ENCODE measurements at places on chromosomes 4 and X. TPM values are rescaled to one million over a fixed set of nuclear protein-coding genes. Genes with fewer than 3 reads are reported as not detected.
A peak's percentile ranks its signal among the peaks of the same experiment; 100 is the strongest.

DNA sequence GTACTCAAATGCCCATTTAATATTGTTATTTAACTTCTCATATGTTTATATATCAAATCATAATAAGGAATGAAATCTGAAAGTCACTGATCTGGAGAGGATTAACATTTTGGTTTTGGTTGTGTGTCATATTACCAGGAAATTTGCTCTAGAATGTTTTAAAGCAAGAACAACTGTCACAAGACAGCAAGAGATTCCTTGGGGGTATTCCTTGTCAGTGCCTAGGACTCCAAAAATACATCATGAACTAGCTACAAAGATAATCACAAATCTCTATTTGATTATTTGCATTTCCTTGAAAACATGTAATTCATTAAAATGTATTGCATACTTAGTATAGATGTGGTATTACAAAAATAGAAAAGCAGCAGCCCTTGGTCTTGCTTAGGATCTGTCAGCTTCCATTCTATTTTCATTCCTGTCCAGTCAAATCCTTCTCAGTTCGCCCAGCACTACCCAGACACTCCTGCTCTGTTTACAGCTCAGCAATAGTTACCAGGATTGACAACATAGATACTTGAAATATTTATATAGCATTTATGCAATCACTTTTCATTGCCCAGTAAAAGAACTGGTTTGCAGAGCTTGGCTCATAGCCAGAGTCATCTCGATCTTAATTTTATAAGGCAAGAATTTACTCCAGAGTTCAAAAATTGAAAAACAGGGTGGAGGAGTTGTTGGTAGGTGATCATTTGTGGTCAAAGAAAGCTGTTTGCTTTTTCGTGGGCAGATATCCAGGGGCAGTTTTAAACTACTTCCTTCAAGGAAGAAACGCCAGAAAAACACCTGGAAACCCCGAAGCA lies 9.2 kb upstream of the BMP3 start:
- no peaks in the 10 kb centered on the region for H3K36me3 ChIP-seq
- H3K4me1 ChIP-seq, result no peaks in the 10 kb centered on the region
- no peak overlapping the region for H3K4me3 ChIP-seq
- no peaks in the 10 kb centered on the region for H3K27me3 ChIP-seq
- DNase-seq, result no peak
- H3K27ac ChIP-seq, result no peak overlapping the region

DNA sequence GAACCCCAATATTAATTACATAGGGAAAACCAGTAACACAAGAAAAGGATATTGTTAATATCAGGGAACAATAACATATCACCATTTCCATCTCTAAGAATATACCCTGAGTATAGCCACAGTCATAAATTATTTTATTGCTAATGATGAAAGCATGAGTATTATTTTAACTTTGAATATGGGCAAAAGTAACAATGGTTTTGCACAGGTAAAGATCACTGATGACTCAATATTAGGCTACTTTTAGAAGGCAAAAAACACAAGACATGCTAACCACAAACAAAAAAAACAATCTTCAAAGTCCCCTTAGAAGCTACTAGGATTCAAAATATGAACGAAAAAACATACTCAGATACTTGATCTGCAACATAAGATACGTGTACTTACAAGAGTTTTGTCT lies 36.5 kb downstream of the THOC2 start:
- no peak for DNase-seq
- no peaks in the 10 kb centered on the region for H3K36me3 ChIP-seq
- no peak overlapping the region for H3K4me3 ChIP-seq
- H3K27ac ChIP-seq, result no peak overlapping the region

DNA sequence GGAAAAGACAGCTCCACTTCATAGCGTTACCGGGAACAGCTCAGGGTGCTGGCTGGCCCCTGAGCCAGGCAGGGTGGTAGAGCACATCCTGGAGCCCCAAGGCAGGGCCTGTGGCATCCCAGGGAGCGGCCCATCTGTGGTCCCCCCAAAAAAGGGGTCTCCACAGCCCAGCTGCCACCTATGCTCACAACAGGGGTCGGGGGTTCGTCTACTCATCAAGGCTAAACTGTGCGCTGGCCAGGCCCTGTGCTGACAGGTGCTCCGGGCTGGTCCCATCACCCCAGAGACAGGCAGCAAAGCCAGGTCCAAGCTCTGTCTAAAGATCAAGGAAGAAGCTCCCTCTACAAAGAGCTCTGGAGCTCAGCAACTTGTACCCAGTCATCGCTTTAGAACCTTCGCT lies 77.9 kb downstream of the DCTD start:
- no peak overlapping the region for H3K4me3 ChIP-seq
- no peaks in the 10 kb centered on the region for H3K36me3 ChIP-seq
- DNase-seq, result no peak
- no peaks in the 10 kb centered on the region for H3K4me1 ChIP-seq
- H3K27ac ChIP-seq, result no peak overlapping the region

- H3K27me3 ChIP-seq, result no peaks in the 10 kb centered on the region
- H3K4me1 ChIP-seq, result no peaks in the 10 kb centered on the region
- H3K4me3 ChIP-seq, result no peak overlapping the region
- H3K36me3 ChIP-seq, result no peaks in the 10 kb centered on the region
These were observed 70.1 kb upstream of the LSM6 start for GRCh38 chr4:146105464-146105863.

DNA sequence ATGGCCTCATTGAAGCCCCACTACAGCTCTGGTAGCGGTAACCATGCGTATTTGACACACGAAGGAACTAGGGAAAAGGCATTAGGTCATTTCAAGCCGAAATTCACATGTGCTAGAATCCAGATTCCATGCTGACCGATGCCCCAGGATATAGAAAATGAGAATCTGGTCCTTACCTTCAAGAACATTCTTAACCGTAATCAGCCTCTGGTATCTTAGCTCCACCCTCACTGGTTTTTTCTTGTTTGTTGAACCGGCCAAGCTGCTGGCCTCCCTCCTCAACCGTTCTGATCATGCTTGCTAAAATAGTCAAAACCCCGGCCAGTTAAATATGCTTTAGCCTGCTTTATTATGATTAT lies 876 bp downstream of the HPRT1 start:
- H3K4me3 ChIP-seq, result peak overlapping the region; percentile 44
- H3K27me3 ChIP-seq, result no peaks in the 10 kb centered on the region
- no peaks in the 10 kb centered on the region for H3K4me1 ChIP-seq

DNA sequence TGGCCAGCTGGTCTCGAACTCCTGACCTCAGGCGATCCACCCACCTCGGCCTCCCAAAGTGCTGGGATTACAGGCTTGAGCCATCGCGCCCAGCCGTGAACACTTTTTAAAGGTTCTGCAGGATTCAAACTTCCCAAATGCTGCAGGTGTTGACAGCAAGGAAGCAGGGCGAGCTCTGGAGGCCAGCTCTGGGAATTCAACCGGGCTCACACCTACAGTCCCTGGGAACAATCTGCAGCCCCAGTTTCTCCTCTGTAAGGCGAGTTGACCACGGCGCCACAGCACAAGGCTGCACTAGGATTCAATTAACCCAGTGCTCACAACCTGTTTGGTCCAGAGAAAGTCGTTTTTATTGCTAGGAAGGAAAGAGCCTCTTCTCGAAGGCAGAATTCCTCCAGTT lies 1.6 kb downstream of the MTNR1A start:
- H3K4me3 ChIP-seq, result no peak overlapping the region
- no peak overlapping the region for H3K27ac ChIP-seq
- H3K27me3 ChIP-seq, result no peaks in the 10 kb centered on the region

Gene PAGE2B
- 0.75 TPM for total RNA-seq

Measured in ovary (tissue), 10 donors.